Uterine smooth muscle cell (primary cell): ENCODE measurements at places on chromosomes 1 and 21. TPM values are rescaled to one million over a fixed set of nuclear protein-coding genes. Genes with fewer than 3 reads are reported as not detected.

SIM2 gene
- total RNA-seq = under 0.01 and 0.62 TPM in 2 replicates

SYT14 gene
- 3.3 and 4.4 TPM in 2 replicates for total RNA-seq

GBP6 gene
- total RNA-seq = 0.11 TPM in 1 of 2 replicates, not detected in the other

NBPF15 gene
- 50.1 and 56.6 TPM in 2 replicates for total RNA-seq

TRIM67 gene
- not detected in 2 replicates for total RNA-seq

ANKRD35 gene
- total RNA-seq = 2.1 and 2.5 TPM in 2 replicates

APOBEC4 gene
- not detected in 2 replicates for total RNA-seq

GUCA2A gene
- not detected in 2 replicates for total RNA-seq

TAS1R1 gene
- not detected in 2 replicates for total RNA-seq

C1orf115 gene
- 2.5 and 4.2 TPM in 2 replicates for total RNA-seq

SLC5A9 gene
- total RNA-seq = not detected in 2 replicates

KIF2C gene
- total RNA-seq = 21.6 and 87.8 TPM in 2 replicates

MARK1 gene
- 1.7 and 1.9 TPM in 2 replicates for total RNA-seq

ZSWIM5 gene
- 0.89 and 1.2 TPM in 2 replicates for total RNA-seq

CELA2A gene
- total RNA-seq = not detected in 2 replicates

LCE3D gene
- not detected in 2 replicates for total RNA-seq

FCGR2B gene
- total RNA-seq = not detected in 2 replicates

PDZK1 gene
- total RNA-seq = 0.50 and 1.00 TPM in 2 replicates

LCE1B gene
- not detected in 2 replicates for total RNA-seq

RGS7 gene
- 0.62 and 0.77 TPM in 2 replicates for total RNA-seq

PDZK1IP1 gene
- not detected in 2 replicates for total RNA-seq

ADAMTSL4 gene
- 2.1 and 2.9 TPM in 2 replicates for total RNA-seq
